ENCODE measurements at places on chromosomes 4 and X.

DNA sequence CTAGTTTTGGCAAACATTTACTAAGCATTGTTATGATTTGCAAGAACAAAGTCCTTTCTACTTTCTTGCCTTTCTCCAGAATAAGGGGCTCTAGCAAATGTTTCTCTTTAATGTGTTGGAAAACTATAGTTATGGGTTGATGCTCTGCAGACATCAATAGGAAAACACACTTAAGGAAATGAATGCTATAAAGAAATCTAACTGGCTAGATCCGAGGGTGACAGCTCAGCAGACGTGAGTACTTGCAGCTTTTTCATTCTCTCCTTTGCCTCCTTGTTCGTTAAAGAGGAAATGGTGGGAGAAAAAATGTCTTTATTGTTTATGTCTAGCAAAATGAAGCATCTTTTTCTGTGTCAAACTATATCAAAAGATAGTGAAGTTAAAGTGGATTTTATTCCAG, 6.3 kb downstream of the GUCY1B1 start:
- no peak for DNase-seq

DNA sequence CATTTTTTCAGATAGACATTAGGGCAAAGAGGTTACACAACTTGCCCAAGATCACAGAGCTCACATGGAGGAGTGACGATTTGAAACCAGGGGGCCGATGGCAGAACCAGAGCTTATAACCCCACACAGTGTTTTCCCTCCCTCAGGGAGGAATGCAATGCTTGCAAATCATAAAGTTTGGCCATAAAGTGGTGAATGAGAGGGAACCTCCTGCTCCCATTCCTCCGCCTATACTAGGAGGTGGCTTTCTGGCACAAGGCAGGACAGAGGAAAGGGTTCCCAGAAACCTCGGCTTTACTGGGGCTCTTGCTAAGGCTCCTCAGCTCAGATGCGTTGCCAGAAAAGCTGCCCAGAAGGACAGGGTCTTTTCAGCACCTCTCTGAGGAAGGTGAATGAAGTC, 19.3 kb downstream of the TMEM154 start:
- DNase-seq = no peak

- DNase-seq = no peak
These were observed 83.7 kb upstream of the ETNPPL start for GRCh38 chr4:108846568-108846967.

DNA sequence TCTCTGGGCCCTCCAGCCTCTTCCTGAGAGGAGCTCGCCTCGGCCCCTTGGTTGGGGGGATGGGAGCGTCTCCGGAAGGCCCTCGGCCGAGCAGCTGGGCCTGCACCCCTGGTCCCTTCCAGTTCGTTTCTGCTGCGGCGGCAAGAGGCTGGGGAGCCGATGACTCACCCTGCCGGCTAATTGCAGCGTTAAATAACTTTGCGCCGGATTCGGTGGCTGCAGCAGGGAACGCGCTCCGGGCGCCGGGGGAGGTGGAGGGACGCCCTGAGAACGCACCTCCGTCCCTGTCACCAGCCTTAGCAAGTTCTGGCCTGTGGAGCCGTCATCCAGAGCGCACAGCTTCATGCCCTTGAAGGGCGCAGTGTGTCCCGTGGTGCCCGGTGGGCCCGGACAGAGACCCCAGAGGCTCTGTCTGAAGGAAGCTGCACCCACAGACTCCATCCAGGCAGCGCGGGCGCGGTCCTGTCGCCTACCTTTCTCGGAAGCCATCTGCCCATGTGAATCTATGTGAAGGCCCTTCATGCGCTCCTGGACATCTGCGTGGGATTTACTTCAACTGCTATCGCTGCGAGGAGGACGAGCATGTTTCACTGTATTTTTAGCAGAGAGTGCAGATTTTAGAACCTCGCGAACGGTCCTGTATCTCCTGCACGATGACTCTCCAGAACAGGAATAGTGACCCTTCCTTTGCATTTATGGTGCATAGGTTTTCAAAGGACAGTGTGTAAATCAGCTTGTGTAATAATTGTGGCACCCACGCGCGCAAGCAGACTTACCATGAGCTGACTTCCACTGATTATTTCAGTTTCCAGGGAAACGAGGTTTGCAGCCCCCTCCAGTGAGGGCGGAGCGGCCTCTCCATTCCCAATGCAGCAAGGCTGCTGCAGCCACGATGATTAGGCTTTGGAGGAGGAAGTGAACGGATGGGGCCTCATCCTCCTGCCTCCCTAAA, 1.7 kb upstream of the TMEM271 start:
- no peak for DNase-seq

DNA sequence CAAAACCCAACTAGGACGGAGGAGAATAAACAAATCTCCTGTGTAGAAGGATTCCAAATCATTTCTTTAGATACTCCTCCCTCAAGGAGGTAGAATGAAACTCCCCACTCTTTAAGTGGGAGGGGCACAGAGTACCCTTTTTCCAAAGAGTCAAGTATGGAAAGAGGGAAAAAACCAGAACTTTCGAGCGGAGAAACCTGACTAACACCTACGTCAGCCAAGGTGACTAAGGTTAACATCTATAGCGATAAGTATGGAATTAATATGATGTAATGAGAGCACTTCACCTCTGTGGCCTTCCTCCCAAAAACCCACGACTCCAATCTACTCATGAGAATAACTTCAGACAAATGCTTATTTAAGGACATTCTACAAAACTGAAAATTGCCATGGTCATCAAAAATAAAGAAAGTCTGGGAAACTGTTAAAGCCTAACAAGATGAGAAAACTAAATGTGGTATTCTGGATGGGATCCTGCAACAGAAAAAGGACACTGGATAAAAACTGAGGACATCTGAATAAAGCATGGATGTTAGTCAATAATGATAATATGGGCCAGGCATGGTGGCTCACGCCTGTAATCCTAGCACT, 157.0 kb upstream of the MAP3K15 start:
- DNase-seq = no peak
